ENCODE measurements at places on chromosomes 1 and 21.

- no peak for DNase-seq
Observed at GRCh38 chr1:68111519-68112436, 61.4 kb upstream of the DIRAS3 start.

DNA sequence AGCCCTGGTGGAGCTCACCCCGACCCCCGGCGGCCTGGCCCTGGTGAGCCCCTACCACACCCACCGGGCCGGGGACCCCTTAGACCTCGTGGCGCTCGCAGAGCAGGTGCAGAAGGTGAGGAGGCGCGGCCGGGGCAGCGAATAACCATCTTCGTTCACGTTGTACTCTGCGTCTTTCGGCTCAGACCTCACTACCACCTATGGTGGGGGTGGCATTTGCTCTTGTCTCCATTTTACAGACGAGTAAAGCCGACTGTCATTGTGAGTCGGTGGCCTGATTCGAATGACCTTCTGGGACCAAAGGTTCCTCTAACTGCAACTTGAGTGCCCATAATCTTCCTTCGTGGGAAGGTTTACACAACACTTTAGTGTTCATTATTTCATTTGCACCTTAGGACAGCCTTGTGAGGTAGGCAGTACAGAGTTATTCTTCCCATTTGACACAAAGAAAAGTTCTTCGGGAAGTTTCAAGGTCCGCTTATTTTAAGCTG is 506 bp downstream of the C1orf50 start:
- no peak for DNase-seq

GRCh38 chr1:115656461-115657077 is 14.8 kb downstream of the VANGL1 start:
- DNase-seq, result no peak

GRCh38 chr1:111707906-111708305 is 31.3 kb downstream of the INKA2 start:
- DNase-seq, result no peak

DNA sequence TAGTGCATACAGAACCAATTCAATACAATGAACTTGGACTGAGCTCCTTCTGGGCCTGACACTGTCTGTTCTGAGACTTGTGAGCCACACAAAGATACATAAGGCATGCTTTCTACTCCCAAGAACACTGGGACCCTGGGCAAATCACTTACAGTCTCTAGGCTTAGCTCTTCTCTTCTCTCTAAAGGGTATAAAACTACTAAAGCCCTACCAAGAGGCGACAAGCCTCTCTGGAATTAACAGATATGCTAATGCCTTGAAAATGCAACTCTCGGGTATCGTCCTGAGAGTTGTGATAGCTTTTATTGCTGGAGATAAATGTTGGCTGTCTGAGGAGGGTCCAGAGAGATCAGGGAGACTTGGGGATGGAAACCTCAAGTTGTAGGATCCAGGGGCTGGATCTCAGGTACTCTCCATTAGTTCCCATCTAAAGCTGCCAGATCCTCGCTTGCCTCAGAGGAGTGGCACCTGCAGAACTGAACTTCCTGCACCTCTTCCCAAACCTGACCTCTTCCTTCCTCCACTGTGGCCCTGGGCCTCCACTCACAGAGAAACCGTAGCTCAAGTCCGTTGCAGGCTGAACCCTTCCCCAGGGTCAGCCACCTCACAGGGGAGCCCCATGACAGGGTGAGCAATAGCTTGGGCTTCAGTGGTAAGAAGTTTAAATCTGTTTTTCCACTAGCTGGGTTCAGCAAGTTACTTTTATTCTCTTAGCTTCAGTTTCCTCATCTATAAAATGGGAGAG is 11.5 kb upstream of the CFAP45 start:
- no peak for DNase-seq

Measured in hypothalamus (tissue), 51 donors.